ENCODE measurements at places on chromosomes 12 and 14.

- no peak for DNase-seq
Measured at GRCh38 chr12:138898-139534, 72.4 kb downstream of the IQSEC3 start.

GRCh38 chr14:50247245-50247644 is 15.9 kb upstream of the SOS2 start:
- no peak for DNase-seq

GRCh38 chr14:62768753-62769152 is 276.5 kb downstream of the KCNH5 start:
- DNase-seq = no peak

DNA sequence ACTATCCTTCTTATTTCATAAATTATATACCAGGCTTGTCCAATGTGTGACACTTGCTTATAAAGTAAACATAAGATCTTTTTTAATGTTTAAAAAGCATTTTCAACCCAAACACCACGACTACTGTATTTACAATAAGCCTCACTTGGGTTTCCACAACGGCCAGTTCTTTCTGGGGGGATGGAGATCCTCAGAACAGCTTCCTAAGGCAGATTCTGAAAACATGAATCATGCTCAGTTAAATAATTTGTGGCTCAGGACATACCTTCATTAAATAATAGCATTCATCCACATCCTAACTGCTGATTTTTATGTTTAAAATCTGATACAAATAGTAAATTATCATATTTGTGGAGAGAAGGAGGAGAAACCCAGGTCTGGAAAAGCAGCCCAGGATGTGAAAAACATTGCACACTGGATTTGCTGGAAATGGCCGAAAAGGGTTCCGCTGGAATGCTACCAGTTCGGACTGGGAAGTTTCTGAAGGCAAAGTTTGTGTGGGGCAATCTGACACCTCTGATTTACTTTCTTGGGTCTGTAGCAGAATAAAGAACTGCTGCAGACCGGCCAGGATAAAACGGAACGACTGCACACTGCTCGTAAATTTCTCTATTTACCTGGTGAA is 597 bp downstream of the GLT8D2 start:
- DNase-seq = peak; percentile 43

DNA sequence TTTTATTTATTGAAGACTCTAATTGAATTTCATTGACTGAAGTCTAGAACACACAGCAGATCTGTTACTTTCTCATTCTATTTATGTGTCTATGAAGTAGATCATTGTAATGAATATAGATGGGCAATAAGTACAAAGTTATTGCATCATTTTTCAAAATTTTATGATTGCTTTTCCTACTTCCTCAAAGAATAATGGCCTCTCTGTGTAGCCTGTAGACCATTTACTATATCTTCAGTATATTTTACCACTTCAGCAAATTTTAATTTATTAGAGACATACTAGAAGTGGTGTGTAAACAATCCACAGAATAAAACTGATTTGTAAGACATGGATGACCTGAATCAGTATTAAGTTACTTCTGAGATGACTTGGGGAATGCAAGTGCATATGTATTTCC is 291.7 kb upstream of the FAR2 start:
- no peak for DNase-seq

- peak; percentile 57 for DNase-seq
Measured at GRCh38 chr14:63276492-63277342, 42.0 kb downstream of the GPHB5 start.

DNA sequence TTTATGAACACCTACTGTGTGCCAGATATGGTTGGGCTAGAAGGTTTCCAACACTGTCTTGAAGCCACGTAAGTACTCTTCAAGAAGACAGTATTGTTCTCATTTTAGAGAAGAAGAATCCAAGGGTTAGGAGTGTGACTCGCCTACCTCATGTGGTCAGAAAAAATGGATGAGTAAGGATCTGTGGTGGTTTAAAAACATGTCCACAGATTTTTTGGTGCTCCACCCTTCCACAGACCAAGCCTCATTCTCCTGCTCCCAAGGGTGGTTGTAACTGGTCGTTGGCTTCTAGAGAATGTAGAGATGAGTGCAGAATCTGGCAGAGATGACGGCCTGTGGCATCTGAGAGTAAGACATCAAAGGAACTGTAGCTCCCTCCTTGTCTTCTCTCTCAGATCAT is 30.3 kb upstream of the TTC7B start:
- peak; percentile 62 for DNase-seq

- no peak for DNase-seq
Measured at GRCh38 chr14:76836029-76836630, 9.9 kb downstream of the LRRC74A start.

DNA sequence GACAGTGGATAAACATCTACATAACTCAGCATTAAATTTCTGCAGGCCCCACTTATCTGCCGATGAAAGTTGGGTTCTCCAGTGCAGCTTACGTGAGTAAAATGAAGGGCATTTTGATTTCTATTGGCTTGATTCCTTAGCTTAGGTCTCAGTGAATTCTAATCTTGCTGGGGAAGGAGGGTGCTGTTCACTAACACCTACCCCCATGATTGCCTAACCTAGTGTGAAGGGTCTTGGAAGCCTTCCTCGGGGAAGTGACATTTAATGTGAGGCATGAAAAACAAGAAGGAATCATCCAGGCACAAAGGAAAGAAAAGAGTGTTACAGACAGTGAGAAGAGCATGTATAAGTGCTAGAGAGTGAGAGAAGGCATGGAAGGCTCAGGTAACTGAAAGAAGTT is 81.0 kb downstream of the DAAM1 start:
- DNase-seq = no peak

DNA sequence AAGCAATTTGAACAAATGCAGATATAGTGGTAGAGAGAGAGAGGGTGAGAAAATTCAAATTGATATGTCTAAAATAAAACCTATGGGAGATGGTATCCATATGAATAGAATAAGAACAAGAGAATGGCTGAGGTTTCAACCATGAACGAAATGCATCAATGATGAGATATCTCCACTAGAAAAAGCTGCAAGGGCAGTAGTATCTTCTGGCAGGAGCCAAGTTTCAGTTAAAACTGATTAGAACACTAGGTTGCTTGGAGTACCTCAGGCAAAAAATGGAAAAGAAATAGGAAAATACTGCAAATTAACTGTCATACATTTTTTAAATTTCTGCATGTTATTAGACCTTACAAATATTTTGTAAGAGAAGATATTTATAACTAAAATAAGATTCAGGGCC is 151.3 kb downstream of the ANKS1B start:
- DNase-seq = no peak

- DNase-seq = no peak
Measured at GRCh38 chr12:100168562-100168961, 25.9 kb upstream of the BLTP3B start.

- DNase-seq = no peak
Measured at GRCh38 chr12:79939728-79940310, 4.9 kb upstream of the PPP1R12A start.

- DNase-seq = peak; percentile 55
Measured at GRCh38 chr14:64704743-64705380, 638 bp downstream of the PLEKHG3 start.
